Stimulated activated CD8-positive, alpha-beta memory T cell treated with anti-CD3 and anti-CD28 coated beads, Interleukin-7, amount 100 ng/mL, for 24 hours (primary cell): ENCODE measurements at places on chromosomes 4 and X.

- DNase-seq, result no peak
These were observed 385.2 kb upstream of the FAT1 start for GRCh38 chr4:187108845-187109244.

DNA sequence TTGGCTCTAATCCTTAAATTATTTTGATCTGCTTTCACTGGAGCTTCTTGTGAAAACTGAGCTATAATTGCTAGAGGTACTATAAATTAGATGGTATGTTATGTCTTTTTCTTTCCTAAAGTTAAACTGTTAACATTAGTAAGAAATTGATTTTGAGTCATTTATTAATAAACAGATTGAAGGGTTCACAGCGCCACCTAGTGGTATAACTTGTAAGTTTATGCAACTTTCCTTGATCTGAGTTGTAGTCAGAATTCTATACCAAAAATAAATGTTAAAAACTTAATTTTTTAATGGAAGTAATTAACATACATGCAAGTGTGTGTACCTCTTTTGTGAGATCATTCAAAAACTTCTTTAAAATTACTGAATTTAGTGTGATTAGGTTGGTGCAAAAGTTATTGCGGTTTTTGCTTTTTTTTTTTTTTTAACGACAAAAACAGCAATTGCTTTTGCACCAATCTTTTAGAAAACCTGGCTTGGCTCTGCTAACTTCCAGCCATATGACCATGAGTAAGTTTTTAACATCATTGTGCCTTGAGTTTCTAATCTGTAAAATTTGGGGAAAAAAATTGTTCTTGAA lies 151.5 kb downstream of the CENPC start:
- DNase-seq, result no peak

DNA sequence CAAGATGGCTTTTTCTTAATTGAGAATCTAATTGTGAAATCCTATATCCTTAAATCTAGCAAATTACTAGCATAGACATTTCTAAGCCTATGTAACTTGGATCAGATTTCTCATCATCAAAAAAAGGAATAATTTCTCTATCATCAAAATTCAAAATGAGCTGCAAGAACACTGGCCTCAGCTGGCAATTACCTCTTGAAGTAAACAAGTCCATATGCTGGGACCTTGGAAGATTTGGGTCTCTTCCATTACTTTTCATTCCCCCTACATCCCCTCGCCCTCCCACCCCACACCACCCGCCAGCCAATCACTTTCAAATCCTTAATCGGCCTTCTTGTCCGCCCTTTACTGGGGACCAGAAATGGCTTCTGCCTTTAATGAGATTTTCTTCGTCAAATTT lies 23.3 kb upstream of the MBTPS2 start:
- DNase-seq, result no peak

GRCh38 chr4:29540439-29541102 lies 1179.6 kb upstream of the PCDH7 start:
- no peak for DNase-seq

DNA sequence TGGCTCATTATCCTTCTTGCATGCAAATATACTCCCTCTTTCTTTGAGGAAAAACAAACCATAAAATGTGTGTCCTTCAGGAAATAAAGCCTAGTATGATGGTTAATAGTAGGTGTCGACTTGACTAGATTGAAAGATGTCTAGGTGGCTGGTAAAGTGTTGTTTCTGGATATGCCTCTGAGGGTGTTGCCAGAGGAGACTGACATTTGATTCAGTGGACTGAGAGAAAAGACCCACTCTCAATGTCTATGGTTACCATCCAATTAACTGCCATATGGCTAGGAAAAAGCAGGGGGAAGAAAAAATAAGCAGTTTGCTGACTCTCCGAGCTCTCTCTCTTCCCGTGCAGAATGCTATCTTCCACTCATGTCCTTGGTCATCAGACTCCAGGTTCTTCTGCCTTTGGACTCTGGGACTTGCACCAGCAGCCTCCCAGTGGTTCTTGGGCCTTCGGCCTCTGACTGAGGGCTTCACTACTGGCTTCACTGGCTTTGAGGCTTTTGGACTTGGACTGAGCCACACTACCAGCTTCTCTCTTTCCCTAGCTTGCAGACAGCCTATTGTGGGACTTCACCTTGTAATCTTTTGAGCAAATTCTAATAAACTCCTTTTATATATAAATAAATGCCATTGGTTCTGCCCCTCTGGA lies 532.1 kb upstream of the HTR2C start:
- DNase-seq, result no peak

DNA sequence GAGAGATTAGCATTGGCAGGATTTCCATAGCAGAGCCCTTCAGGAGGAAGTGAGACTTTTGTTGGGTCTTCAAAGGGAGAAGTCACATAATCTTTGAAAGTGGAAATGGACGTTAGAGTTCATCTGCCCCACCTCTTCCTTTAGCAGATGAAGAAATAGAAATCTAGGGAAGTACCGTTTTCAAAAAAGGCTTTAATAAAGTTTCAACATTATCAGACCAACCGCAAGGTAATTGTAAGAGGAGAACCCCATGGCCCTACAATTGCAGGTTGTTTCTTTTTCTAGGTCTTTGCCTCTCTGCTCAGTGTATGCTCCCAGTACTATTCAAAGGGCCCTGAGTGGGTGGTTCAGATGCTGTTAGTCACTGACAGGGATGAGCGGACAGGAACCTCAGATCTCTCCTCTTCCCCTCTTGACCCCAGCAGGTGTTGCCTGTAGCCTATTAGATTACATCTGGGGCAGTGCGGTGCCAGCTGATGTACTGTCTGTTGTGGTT lies 48.6 kb upstream of the AP1S2 start:
- DNase-seq, result no peak

GRCh38 chrX:19790829-19791228 lies 96.6 kb downstream of the SH3KBP1 start:
- DNase-seq, result no peak

DNA sequence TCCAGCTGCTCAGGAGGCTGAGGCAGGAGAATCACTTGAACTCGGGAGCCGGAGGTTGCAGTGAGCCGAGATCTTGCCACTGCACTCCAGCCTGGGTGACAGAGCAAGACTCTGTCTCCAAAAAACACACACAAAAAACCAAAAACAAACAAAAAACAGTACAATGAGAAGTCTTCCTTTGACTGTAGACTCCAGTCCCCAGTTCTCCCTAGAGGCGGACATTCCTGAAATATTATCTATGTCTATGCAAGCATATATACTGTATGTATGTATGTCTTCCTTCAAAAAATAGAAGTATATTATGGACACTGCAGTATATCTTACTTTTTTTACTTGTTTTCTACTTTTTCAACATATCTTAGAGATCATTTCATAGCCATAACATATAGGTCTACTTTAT lies 10.2 kb upstream of the FGF2 start:
- no peak for DNase-seq

DNA sequence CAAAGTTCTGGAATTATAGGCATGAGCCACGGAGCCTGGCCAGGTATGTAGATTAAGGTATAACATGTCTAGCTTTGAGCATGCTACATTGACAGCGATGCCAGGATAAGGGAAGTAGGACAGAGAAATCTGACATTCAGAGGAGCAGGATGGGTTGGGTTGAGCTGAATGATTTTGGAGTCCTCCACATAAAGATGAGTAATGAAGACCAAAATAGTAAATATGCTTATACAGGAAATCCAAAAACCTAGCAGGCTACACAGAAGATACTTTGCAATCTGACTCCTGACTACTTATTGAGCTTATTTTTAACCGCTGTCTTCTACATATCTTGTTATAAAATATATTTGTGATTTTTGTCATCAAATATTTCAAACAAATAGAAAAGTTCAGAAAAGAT lies 69.7 kb downstream of the PDGFC start:
- DNase-seq, result no peak

DNA sequence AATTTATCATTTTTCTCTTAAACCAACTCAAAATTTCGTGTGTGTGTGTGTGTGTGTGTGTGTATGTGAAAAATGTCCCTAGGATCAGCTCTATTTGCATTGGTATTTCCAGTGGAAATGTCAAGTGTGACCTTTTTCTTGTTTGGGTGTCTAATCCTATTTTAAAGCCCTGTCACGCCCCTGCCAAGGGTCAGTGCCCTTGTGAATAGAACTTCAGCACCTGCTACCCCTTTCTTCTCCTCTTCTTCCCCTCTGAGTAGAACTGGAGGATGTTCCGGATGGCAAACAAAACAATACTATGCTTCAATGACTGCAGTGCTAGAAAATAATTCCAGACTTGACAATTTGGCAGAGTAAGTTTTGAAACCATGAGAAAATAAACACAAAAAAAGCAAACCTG lies 67.3 kb downstream of the SPRY1 start:
- DNase-seq, result no peak

DNA sequence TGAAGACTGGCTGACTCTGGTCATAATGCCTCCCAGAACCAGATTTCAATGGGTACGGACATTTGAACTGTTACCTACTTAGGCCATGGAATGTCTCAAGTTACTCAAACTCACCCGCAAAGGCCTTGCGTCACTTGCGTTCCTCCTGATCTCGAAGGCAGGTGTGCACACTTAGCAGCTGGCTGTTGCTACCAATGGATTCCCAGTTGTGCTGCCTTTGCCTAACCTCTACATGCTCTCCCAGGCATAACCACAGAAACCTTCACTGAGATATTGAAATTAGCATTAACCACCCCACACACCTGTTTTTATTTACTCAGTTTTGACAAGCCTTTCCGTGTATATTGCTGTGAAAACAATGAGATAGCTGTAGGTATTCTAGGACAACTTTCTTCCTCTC lies 2.8 kb downstream of the ERVMER34-1 start:
- no peak for DNase-seq

- DNase-seq, result no peak
These were observed 24.4 kb downstream of the CLDN22 start for GRCh38 chr4:183295711-183296110.

- no peak for DNase-seq
These were observed 5.4 kb downstream of the DAPP1 start for GRCh38 chr4:99821918-99822503.

DNA sequence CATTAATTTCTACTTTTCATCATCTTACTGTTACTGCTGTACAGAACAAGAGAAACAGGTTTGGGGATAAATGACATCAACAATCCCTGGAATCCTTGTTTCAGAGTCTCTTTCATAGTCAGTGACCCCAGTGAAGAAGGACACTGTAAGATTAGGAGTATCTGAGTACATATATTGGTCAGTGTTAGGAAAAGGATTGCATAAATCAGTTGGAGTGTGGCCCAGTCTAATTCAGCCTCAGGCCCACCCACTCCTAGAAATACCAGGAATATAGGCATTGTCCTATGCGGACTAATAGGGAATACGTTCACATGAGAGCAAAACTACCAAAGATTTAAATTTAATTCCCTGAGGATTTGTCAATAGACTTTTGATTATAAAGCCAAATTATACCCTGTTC lies 237.8 kb downstream of the LDB2 start:
- DNase-seq, result no peak

DNA sequence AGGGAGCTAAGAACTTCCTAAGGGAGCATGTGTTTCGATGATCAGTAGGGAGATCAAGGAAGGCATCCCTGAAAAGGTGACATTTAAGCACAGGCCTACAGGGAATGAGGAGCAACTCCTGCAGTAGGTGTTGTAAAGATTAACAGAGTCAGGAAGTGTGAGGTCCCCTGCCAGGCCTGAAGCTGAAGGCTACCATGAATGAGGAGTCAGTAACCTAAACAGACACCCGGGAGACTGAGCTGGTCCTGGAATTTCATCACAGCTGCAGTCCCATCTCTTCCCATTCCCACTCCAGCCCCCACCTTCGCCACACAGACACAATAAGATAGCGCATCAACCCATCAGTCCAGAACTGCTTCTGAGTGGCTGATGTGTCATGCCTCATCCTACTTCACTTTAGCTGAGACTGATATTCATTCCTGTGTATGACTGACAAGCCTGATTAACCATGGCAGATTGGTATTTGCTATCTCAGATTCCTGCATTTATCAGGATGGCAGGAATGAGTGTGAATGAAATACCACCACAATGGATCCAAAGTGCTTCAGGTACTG lies 27.0 kb upstream of the EFNB1 start:
- no peak for DNase-seq

- DNase-seq, result no peak
These were observed 638.9 kb downstream of the SPRY1 start for GRCh38 chr4:124035364-124036041.

DNA sequence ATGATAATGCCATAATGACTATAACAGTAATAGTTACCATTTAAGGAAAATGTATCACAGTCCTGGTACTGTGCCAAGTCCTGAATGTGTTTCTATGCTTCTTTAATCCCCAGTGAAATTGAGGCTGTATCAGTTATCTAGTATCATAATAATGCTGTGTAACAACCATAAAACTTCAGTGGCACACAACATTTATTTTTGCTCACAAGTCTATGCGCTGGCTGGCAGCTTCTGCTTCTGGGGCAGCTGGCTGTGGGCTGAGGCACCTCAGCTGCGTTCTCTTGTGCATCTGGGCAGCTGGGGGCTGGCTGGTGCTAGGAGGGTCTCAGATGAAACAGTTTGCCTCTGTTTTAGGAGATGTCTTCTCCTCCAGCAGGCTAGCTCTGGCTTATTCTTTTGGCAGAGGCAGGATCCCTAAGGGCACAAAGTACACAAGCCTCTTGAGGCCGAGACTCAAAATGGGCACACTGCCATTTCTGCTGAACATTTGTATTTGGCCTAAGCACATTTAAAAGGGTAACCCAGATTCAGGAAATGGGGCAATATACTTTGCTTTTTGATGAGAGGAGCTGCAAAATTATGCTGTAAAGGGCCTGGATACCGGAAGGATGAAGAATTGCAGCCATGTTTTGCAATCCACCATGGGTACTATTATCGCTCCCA lies 62.6 kb upstream of the DHX15 start:
- DNase-seq, result no peak

DNA sequence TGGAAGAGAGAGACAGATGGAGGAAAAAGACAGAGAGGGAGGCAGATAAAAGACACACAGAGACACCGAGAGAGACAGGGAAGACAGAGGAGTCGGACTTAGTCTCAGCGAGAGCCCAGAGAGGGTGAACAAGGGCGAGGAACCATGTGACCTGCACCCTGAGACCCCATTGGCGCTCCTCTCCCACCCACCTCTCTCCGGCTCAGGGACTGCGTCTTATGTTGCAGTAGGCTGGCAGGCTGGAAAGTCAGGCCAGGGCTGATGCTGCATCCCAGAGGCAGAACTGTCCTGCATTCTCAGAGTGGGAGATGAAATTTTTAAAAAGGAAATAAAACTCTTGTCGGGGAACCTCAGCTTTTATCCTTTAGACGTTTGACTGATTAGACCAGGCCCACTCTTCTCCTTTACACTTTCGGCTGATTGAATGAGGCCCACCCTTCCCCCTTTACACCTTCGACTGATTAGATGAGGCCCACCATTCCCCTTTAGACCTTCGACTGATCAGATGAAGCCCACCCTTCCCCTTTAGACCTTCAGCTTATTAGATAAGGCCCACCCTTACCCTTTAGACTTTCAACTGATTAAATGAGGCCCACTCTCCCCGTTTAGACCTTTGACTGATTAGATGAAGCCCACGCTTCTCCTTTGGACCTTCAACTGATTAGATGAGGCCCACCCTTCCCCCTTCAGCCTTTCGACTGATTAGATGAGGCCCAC lies 29.5 kb upstream of the IL3RA start:
- DNase-seq, result no peak

- no peak for DNase-seq
These were observed 67.6 kb upstream of the GYPA start for GRCh38 chr4:144208074-144208473.
